Astrocyte of the hippocampus (primary cell): ENCODE measurements at places on chromosomes 2 and 18.
A peak's percentile ranks its signal among the peaks of the same experiment; 100 is the strongest.

GRCh38 chr2:15920696-15921095 is 19.7 kb upstream of the MYCN start:
- DNase-seq = no peak

DNA sequence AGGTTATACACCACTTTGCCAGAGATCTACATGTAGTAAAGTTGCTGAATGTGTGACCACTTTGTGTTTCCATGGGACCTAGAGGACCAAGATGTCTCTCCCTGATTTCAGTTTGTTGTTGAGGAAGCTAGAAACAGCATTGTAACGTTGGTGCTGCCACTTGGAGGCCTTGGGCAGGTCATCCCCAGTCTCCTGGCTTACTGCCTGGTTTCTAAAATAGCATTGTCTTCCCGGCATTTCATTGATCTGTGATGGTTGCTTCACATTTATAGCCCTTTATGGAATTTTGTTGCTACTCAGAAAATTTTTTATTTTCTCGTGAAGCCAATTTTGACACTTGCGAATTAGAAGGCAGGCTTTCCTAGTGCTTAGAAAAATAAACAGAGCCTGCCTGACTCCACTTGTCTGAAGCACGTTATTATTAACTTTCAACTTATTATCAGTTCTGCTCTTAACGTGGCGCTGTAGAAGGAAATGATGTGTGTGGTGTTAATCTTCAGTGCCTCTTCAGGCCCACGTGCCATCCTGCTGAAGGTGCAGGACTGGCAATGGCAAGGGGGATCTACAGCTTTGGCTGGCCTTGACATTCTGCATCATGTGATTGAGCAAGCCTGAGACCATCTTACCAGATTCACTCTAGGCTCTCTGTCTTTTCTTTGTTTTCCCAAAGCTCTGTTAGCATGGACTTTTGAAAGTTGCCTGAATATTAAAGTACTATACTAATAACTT is 59.9 kb downstream of the INPP4A start:
- no peak for DNase-seq

GRCh38 chr2:211568439-211568838 is 970.2 kb downstream of the ERBB4 start:
- no peak for DNase-seq

- DNase-seq = no peak
These were observed 50.8 kb upstream of the MYCN start for GRCh38 chr2:15889442-15890123.

DNA sequence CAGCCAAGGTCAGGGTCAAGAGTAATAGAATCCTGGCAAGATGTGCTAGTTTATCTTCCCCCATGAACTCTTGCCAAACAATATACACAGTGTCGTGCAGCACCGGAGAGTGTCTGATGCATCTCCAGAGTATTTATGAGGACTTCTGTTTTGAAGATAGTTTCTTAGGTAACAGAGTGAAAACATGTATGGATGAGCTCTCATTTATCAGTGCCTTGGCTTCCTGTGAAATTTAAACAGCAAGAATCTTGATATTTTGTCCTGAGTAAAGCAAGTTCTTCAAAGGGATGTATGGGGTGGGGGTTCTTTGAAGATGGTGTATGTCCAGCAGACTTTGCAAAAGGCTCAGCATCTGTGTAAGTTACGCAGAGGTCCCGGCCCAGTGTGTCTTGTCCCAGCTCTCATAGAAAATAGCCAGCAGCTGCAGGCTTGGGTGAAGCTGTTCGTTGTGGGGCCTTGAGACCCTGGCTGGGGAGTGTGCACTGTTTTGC is 361.0 kb upstream of the NT5C1B start:
- no peak for DNase-seq

GRCh38 chr2:176093145-176093897 is 800 bp downstream of the HOXD13 start:
- no peak for DNase-seq

DNA sequence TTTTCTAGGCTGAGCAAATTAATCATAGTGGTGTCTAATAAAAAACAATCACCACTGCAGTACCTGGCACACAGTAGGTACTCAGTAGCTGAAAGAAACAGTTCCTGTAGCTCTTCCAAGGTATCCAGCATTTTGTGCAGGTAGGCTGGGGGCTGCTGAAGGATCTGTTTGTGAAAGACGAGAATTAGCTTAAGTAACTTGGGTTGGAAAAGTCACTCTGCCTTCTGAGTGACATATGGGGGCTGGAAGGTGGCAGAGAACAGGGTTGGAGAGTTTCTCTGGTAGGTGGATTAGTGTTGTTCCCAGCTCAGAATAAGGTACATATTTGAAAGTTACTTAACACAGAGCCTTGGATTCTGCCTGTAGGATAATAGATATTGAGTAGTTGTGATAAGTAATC is 72.8 kb downstream of the FMNL2 start:
- no peak for DNase-seq

- DNase-seq = peak; percentile 46
These were observed 245.0 kb downstream of the PTGR3 start for GRCh38 chr18:74963820-74964446.

GRCh38 chr2:235641956-235642355 is 148.1 kb downstream of the AGAP1 start:
- DNase-seq = no peak

DNA sequence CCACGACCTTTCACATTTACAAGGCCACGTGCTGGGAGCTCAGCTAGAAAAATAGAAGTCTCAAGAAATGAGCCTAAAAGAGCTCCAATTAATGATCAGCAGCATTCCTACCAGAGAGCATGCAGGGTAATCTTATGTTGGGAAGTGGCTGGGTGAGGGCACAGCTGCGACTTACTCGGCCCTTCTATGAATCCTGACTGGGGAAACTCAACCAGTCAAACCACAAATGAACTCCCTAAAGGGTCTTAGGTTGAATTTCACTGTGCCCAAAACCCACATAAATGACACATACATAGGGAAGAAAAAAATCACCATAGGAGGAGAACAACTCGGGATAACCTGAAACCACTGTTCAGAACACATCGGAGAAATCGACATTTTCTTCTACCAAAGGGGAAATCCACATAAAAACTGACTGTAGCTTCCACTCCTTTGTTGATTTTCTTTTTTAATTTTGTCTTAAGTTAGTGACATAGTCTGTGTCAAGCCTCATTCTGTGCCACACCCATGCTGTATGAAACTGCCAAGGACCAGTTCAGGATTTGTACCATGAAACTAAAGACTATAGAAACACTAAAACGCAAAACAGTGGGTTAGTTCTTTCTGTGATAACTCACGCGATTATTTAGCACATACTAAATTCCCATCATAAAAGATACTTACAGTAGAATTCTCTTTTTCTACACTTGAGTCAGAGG is 54.7 kb downstream of the UXS1 start:
- no peak for DNase-seq

GRCh38 chr18:37871561-37871960 is 306.0 kb upstream of the CELF4 start:
- DNase-seq = no peak

GRCh38 chr18:31439807-31440325 is 7.7 kb upstream of the DSG3 start:
- DNase-seq = no peak

DNA sequence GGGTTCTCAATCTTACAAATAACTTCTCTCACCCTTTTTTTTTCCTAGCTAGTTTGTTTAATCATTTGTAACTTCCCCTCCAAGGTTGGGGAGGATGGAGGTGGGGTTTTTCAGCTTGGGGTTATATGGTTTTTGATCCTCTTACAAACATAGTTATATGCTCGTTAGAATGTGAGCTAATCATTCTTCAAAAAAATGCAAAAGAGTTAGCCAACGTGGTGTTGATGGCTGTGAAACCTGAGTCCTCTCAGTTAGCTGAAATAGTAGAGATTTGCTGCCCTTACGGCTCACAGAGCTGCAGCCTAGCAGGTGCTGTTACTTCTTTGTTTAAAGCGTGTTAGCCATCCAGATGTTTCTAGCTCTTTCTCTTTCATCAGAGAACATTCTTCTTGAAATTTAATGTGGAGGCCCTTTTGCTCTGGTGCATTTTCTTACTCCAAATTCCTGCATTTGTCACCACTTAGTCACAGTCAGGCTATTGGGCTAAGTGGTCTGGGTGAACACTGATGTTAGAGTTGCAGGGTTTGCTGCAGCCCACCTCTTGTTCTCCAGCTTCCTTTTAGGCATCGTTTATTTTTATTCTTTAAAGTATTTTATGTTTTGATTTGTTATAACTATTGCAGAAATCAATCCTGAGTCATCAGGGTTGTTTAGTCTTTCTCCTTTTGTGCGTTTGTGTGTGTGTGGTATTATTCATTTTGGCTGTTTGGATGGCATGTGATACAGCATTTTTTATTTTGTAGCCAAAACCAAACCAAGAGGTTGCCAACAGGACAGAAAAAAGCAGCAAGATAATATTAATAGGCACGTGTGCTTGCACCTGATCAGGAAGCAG is 41.1 kb downstream of the LIMS1 start:
- peak; percentile 78 for DNase-seq

- DNase-seq = no peak
These were observed 28.5 kb upstream of the ACTR2 start for GRCh38 chr2:65199166-65199565.

DNA sequence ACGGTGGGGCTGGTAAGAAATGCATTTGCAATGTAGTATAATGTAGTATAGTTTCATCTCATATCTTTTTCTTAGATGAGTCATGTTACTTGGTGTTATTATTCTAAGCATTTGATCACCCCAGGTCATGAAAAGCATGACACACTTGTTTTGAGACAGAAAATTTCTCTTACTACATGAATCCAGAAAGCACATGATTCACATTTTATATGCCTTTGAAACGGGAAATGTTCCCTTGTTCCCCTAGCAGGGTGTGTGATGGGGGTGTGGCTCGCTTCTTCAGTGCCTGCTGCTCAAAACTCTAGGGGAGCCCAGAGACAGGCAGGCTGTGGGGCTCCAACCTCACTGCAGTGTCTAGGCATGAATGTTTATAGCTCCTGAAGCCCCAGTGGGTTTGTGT is 116.0 kb upstream of the RAB27B start:
- DNase-seq = peak; percentile 30

DNA sequence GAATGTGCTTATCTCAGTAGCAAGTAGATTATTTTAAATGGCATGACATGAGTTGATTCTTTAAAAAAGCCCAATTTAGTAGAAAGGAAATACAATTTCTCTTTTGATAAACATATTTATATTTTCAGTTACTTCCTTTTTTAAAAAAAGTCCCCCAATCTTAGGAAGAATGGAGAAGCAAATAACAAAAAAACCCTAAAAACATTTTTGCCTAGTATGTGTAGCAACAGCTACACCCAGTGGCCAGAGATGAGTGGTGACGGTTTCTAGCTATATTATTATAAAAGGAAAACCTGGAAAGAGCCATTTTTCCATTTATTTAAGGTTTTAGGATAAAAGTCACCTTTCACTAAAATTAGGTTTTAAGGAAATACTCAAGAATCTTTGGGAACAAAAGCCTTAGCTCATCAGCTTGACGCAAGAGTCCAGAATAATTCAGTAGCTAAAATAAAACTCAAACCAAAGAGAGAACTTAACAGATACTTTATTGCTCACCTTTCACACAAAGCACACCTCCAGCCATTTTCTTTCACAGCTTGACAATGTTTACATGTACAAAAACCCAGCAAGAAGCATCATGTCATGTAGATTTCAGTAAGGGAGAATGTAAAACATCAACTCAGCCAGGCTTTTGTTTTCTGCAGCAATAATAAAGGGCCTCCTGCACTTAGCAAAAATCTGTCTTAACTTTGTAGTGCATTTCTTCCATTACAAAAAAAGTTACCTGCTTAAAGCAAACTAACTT is 15.7 kb downstream of the FAM98A start:
- DNase-seq = peak; percentile 63

DNA sequence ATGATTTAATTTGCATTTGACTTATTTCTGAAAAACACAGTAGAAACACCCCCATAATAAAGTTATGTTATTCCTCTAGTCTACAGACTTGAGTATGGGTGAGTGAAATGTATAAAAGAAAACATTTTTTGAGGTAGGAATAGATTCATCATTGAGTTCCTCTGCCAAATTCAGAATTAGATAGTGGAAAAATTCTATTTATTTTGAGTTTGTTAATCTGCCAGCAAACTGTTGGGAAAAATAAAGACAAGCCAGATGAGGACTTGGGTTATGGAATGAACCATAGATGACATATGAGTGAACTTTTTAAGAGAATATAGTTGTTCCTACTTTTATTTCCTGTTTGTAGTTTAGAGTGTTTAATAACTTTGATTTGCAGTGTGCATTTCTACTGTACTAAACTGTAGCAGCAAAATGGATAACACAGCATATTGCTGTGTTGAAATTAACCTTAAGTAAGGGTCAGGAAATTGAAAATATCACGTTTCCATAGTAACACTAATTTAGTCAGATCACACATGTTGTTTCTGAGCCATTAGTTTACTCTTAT is 35.6 kb upstream of the PNPT1 start:
- no peak for DNase-seq

GRCh38 chr18:50729986-50730385 is 89.8 kb downstream of the MRO start:
- DNase-seq = no peak

DNA sequence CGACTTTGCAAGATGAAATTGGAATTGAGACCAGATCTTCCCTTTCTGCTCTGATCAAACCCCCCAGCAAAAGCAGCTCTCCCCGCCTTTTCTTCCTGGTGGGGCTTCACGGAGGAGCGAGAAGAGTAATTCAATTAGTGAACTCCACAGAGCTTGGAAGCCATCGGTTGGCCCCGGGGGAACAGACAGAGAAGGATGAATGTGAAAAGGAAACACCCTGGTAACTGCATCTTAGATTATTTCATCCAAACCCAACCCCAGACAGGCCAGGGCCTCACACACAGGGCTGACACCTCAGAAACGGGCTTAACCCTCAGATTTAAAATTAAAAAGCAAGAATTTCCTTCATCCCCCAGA is 18.3 kb downstream of the SMAD7 start:
- no peak for DNase-seq

GRCh38 chr2:105789745-105790460 is 45.2 kb downstream of the NCK2 start:
- DNase-seq = peak; percentile 84

DNA sequence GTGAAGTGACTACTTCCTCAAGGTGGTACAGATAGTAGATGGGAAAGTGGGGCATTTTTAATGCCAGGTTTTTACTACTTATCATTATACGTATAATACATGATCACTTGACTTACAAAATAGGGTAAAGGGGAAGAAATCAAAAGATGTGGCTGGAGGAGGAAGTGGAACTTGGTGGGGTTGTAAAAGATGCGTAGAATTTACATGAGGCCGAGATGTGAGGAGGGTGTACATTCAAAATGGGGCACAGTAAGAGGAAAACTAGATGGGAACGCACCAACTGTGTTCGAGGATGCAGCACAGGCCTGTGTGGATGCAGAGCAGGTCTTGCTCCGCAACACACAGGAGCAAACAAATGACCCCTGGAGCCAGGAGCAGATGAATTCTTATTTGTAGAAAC is 403.3 kb downstream of the TXNL1 start:
- no peak for DNase-seq

- DNase-seq = no peak
These were observed 2.7 kb upstream of the VWA3B start for GRCh38 chr2:98084151-98084868.

DNA sequence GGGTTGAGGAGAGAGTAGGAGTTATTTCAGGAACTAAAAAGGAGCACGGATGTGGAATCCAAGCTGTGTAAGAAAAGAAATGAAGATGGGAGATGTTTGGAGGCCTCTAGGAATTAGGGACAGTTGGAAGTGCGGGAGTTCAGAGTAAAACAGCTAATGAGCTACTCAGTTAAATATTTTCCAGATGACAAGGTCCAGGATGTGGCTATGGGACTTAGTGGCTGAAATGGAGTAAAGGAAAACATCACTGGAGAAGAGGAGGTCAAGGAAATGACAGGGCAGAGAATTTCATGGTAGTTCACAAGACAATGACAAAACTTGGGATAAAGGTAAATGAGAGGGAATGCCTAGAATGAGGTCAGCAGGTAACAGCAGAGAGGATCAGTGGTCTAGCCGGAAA is 13.0 kb downstream of the GPR155 start:
- peak; percentile 7 for DNase-seq
